ENCODE measurements at places on chromosomes 7 and 10.

- peak; percentile 76 for DNase-seq
Observed at GRCh38 chr10:13074563-13075451, 25.2 kb upstream of the OPTN start.

DNA sequence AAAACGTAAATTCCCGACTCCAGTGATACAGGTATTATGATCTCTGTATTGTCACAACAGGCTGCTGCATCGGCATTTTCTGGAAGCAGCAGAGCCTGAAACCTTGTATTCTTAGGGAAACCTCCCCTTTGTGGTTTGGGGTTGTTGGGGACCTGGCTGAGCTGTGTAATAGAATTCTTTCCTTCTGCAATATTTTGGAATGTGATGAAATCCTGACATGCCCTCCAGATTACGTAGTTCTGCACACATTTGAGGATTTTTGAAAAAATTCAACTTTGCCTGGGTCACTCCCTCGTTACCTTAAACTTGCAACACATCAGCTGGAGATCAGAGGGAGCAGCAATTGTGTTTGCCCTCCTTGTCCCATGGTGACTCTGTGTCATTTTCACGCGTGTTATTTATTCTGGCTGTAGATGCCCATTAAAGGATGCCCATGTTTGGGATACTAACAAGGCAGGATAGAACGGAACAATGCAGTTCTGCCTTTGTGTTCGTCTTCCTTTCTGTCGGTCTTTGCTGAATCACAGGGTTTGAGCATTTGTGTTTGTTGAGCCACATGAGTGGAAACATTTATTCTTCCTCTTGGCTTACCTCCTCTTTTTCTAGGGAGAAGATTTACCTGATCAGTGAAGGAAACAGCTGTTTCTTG is 181.7 kb downstream of the TCF7L2 start:
- DNase-seq, result peak; percentile 25

GRCh38 chr7:12638851-12639456 is 48.5 kb upstream of the ARL4A start:
- peak; percentile 16 for DNase-seq

GRCh38 chr10:42865716-42866114 is 83.1 kb downstream of the BMS1 start:
- DNase-seq, result no peak

GRCh38 chr10:84432891-84433290 is 104.5 kb downstream of the CCSER2 start:
- no peak for DNase-seq

GRCh38 chr10:71239131-71239915 is 27.0 kb downstream of the UNC5B start:
- no peak for DNase-seq

GRCh38 chr7:68420342-68421192 is 1177.7 kb upstream of the AUTS2 start:
- no peak for DNase-seq

- no peak for DNase-seq
Observed at GRCh38 chr10:102635377-102635776, 8.9 kb upstream of the TRIM8 start.

DNA sequence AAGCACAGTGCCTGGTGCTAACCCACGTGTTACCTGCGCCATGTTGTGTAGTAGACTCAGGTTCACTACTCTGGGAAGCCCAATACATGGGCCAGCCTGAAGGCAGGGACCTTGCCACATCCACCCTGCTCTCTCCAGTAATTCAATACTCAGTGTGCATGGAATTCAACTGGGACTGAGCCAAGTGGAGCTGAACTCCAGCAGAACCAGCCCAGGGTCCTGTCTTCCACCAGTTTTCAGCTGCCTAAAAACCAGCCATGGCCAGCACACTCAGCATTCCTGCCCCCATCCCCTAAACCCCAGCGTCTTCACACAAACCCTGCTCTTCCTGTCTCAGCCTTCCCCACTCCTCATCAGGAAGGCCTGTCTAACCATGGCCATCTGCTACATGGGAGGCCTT is 15.4 kb downstream of the FGF8 start:
- DNase-seq, result no peak

DNA sequence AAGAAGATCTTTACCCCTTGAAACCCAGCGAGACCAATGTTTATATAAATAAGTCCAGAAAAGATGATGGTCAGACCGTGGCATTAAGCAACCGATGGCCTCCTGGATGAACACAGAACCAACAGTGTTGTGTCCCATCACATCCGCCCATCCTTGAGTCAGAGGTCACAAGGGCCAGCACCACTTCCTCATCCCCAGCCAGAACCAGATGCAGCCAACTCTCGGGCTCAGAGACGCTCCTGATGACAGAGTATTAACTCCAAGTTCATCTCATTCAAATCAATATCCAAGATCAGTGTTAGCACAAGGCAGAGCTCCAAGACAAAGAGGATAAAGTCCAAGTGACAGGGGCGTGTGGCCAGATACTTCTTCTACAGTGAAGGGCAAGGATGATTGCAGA is 63.5 kb downstream of the FAM53B start:
- DNase-seq, result no peak

GRCh38 chr10:94012834-94013233 is 19.1 kb downstream of the PLCE1 start:
- no peak for DNase-seq

GRCh38 chr10:47062441-47063200 is 151.4 kb downstream of the PTPN20 start:
- DNase-seq, result no peak

- no peak for DNase-seq
Observed at GRCh38 chr7:40499718-40500117, 364.9 kb downstream of the SUGCT start.

- DNase-seq, result no peak
Observed at GRCh38 chr10:86715836-86716235, 40.6 kb upstream of the BMPR1A start.

GRCh38 chr7:154744256-154744860 is 258.6 kb downstream of the PAXIP1 start:
- peak; percentile 77 for DNase-seq

DNA sequence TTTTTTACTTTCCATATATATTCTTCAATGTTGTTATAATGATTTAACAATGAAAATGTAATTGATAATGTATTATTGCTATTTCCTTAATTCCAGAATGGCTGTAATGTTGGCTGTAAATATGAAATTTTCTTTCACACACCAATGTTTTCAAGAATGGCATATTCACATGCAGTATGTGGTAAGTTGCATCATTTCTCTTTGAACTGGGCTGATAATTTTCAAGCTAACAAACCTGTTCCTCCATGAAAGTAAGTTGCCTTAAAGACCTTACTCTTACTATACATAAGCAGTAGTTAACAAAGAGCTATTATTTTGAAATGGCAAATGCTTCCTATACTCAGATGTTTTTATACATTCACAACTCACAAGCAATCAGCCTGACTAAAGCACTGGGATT is 154.5 kb downstream of the TMEM168 start:
- DNase-seq, result no peak

- DNase-seq, result no peak
Observed at GRCh38 chr10:6199131-6199733, 3.5 kb upstream of the PFKFB3 start.

DNA sequence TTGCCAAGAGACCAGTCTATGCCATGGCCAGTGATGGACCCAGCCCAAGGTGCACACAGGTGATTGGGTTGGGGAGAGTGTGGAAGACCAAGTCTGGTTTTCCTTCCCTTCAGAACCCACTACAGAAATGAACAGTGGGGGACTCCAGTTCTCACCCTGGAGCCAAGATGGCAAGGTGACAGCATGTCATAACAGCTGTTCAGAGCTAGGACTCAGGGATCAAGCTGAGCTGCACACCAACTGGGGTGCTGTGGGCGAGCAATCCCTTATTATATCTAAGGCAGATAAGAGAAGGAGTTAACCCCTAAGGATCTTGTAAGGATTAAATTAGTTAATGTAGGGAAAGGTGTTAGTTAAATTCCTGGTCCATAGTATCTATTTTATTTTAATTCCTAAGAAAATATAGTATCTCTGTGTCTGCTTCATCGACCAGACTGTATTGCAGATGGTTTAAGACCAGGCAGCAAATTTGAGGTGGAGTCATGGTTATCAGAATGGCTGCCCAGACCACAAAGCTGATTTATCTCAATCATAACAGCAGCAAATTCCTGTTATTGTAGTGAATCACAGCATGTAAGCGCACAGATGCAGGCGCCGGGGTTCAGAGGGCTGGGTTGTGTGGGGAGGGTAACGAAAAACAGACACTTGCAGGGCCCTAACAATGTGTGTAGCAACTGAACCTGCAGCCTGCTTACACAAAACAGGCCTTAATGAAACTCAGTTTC is 208.7 kb upstream of the ZNF32 start:
- no peak for DNase-seq

DNA sequence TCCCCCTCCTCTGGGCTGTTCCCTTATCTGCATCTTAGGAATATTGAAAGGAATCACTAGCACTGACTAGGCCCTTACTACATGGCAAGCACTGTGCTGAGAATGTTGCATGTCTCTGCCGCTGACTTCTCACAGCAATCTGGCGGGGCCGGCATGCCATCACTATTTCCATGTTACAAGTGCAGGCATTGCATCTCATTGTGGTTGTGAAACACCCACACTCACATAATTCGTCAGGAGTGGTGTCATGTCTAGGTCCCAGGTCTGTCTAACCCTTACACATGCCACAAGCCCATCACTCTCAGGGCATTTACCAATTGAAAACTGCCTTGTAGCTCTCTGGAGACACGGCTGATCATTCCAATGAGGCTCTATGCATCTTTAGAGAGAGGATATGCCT is 8.5 kb upstream of the IL2RA start:
- no peak for DNase-seq

DNA sequence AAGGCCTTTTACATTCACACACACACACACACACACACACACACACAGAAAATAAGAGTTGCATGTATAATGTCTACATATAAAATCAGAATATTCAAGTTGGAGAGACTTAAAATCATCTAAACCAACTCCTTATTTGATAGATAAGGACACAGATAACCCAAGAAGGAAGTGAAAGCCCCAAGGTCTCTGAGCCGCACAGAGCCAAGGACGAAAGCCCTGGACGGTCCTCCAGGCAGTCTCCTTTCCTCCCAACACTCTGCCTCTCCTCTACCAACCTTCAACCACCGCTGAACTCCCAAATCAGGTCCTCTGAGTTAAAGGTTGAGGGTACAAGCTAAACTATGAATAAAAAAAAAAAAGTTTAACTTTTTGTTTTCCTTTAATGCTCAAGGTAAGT is 28.2 kb downstream of the UBE2H start:
- no peak for DNase-seq

GRCh38 chr7:97565665-97566064 is 166.2 kb upstream of the TAC1 start:
- DNase-seq, result no peak

- no peak for DNase-seq
Observed at GRCh38 chr7:573933-574381, 54.3 kb upstream of the PDGFA start.

DNA sequence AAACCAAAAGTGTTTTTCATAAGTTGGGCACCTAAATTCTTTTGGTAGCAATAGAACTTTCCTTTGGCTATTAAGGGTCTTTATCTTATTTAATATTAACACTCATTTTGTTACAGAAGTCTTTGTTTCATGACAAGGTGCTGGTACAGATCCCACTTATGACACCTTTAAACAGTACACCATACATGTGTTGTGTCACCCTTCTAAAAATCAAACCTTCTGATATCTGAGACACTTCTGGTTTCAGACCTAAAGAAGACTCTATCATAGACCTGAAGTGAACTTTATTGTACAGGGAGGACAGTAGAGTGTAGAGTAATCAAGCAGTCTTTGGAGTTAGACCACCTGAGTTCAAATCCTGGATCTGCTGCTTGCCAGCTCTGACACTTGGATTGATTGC is 5.8 kb upstream of the USP6NL start:
- DNase-seq, result no peak

DNA sequence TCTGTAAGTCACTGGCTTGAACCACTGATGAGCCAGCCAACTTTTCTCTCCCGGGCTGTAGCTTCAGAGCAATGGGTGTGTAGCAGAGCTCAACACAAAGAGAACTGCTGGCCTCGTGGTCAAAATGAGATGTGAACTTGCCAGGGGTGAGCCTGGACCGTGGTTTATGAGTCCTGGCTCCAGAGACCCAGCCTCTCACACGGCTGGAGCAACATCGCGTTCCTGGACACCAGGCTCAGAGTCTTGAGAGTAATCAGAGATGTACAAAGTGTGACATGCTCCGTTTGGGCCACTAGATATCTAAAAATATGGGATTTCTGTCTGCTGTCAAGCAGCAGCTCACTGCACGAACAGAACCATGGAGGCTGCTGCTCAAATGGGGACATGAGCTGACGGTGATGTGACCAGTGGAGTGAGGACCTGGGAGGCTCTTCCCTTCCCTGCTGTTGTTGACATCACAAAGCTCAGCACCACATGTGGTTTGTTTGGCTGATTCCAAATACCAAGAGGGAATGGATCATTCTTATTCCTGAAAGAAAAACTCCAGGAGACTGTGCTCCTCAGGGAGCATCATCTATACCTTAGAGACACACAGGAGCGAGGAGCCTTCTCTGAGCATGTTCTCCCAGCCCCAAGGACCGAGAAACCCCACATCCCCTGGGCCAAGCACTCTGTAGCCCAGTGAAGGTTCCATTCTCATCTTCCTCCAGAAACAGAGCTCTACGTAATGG is 9.2 kb upstream of the SVIL start:
- DNase-seq, result no peak

DNA sequence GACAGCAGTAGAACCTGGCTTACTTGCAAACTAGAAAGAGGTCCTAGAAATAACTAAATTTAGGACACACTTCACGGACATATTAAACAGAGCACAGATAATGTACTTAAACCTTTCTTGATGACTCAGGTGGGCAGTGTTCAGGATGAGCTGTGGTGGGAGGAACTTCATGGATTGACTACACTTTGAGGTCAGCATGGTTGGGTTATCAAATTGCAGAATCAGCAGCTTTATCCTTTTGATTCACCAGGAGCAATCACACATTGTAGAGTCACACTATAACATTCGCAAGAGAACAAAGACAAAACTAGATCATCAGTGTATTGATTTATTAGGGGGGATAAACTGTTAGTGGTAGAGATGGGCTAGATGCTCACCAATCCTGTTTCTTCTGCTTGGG is 38.6 kb upstream of the AGK start:
- no peak for DNase-seq

GRCh38 chr10:3754727-3755439 is 30.1 kb downstream of the KLF6 start:
- DNase-seq, result no peak

- no peak for DNase-seq
Observed at GRCh38 chr10:76399226-76399625, 967.8 kb downstream of the LRMDA start.

DNA sequence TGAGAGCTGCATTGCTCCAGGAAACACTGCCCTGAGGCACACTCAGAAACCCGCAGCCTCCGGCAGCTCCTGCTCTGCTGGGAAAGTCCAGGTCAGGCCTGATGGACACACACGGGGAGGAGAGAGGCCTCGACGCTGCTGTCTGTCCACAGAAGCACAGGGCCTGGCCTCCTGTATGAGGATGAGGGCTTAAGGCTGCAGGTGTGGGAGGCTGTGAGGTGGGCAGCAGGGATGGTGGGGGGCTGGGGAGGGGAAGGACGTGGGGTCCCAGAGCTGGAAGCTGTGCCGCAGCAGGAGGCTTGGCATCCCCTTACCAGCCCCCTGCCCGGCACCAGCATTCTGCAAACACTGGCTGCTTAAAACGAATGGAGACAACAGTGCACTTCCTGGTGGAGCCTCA is 186.2 kb downstream of the DNAJB6 start:
- DNase-seq, result no peak
